ENCODE measurements at places on chromosomes 7 and 10.

DNA sequence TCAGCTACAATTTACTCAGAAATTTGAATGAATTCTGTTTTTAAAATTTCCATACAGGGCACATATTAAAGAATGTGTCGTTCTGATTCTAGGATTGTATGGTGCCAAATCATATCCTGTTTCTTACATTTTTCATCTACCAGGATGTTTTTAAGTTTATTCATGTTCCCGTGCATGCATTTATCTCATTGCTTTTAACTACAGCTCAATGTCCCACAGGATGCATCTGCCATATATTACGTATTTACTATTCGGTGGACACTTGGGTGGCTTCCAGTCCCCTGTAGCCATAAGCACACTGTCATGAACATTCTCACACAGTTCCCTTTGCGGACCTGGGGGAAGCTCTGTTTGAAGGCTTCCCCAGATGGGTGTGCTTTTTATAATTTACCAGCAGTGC is 122.3 kb downstream of the CCDC71L start:
- DNase-seq, result no peak

DNA sequence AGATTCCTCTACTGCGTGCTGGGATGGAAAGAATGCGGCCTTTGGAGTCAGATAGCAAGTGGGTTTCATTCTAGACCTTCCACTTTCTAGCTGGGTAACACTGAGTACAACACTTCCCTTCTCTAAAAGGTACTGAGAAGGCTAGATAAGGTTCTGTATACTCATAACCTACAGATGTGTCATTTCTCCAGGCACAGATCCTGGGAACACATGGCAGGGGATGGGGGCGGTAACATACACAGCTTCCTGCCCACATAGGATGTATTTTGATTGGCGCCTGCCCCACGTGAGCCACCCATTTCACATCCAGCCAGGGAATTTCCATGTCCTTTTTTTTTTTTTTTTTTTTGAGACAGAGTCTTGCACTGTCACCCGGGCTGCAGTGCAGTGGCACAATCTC is 31.8 kb downstream of the KLRG2 start:
- no peak for DNase-seq

GRCh38 chr7:7805511-7806153 is 87.2 kb upstream of the RPA3 start:
- no peak for DNase-seq

- DNase-seq, result no peak
These were observed 73.5 kb downstream of the SLC25A13 start for GRCh38 chr7:96248405-96248804.

GRCh38 chr10:97676770-97677581 is 10.1 kb downstream of the AVPI1 start:
- DNase-seq, result no peak

GRCh38 chr10:86793696-86794095 is 37.3 kb downstream of the BMPR1A start:
- no peak for DNase-seq

DNA sequence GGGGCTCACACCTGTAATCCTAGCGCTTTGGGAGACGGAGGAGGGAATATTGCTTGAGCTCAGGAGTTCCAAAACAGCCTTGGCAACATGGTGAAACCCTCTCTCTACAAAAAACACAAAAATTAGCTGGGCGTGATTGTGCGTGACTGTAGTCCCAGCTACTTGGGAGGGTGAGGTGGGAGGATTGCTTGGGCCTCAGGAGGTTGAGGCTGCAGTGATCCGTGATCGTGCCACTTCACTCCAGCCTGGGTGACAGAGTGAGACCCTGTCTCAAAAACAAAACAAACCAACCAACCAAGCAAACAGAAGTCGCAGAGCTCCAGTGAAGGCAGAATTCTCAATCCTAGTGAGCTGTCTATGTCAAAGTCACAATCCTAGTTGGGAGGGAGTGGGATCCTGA is 14.3 kb upstream of the STN1 start:
- no peak for DNase-seq

GRCh38 chr10:119872610-119872859 is at the start of gene MCMBP:
MCMBP (minus strand) TSS chr10:119872843; CDS start chr10:119872584, 259 bp downstream.
- DNase-seq, result no peak

DNA sequence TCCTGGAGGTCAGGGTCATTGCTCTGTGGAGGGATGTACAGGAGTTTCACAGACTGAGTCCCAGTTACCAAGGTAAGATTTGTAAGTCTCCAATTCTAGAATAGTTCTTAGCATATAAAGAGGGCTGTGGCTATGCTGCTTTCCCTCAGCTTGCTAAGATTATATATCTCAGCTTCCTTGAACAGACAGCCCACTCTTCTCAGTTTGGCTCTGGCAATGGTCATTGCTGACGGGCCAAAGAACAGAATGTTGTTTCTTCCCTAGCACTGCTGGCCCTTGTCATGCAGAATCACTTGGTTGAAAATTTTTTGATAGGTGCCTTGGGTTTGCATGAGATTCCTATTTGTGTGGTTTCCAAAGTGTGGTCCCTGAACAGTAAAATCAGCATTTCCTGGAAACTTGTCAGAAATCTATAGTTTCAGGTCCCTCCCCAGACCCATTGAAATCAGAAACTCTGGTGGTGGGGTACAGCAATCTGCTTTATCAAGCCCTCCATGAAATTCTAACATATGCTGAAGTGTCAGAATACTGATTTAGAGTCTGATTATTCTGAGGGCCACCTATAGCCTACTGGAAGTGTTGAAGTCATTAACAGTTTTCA is 38.2 kb downstream of the NRBF2 start:
- DNase-seq, result no peak
